ENCODE measurements at places on chromosomes 2 and 18.

DNA sequence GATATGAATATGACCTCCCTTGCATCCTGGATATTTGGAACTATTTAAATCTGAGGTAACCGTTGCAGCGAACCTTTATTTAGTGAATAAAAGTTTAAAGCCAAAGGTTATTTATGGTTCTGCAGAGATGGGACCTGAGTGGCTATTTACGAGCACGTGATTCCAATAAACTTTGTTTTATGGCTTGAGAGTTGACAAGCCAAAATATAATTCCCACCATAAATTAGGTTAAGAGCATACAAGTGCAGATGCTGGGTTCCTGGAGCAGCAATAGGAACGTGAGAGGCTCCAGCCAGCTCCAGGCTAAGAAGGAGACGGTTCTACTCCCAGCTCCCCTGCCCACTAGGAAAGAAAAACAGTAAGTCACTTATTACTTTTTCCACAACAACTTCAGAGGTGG is 5.2 kb upstream of the HOXD4 start:
- DNase-seq = no peak

GRCh38 chr2:233053928-233054784 is 6.0 kb upstream of the INPP5D start:
- peak; percentile 75 for DNase-seq

- DNase-seq = no peak
Measured at GRCh38 chr18:50696929-50697328, 122.9 kb downstream of the MRO start.

DNA sequence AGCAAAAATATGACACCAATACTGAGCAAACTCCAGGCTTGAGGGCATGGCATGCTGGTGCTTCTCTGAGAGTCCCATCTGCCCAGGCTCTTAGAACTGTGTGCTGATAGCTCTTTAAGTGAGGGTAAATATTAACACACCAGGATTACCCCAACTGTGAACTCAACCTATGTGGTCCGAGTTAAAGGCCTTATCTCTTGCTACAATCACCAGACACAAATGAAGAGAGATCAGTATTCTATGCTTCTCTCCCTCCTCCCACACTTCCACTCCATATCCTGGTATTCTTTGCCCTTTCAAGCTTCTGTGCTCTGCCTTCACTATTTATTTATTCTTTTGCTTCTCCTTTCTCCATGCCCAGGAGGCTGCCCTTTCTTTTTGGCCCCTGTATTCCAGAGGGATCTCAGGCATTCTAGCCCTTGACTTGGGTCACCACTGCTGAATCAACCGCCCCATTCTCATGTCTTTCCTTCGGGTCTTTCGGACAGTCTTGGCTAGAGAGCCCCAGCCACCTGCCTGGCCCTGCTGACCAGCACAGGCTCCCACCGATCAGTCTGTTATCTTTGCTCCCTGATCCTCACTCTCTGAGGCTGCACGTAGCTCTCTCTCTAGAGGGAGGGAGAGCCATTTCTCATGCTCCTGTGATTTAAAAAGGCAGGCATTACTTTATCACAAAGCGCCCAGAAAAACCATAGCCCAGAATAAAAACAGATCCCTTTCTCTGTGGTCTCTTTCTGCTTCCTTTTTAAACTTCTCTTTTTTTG is 17.2 kb upstream of the HK2 start:
- DNase-seq = no peak

DNA sequence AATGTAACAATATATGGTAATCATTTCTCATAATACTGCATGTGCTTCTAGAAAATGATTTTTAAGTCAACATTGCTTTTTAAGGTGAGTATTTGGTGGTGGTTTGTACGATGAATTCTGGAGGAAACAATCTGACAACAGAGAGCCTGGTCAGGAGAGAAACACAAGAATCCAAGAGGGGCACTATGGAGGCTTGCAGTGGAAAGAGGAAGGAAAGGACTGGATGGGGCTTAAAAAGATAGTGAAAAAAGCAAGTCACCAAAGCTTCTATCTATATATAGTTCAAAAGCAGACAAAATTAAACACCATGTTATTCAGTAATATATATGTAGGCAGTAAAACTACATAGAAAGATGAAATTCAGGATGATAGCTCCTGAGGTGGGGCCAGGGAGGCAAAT is 109.4 kb upstream of the SERTAD2 start:
- DNase-seq = no peak

DNA sequence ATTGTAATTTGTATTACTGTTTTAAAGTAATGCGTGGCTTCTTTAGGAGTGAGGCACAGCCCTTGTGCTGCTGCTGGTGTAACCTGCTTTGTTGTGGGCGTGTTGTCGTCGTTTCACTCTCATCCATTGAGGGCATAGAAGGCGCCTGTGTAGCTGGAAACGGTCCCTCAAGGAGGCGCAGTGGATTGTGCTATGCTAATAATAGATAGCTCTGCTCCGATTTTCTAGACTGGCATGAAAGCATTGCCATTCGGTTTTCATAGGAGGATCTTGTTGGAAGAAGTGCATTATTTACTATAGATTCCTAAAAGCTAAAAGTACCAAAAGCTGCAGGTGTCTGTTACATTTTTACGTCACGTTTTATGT is 17.9 kb downstream of the RAB12 start:
- DNase-seq = no peak

- no peak for DNase-seq
Measured at GRCh38 chr18:32251466-32251865, 61.6 kb downstream of the MEP1B start.

All from CD4-positive, alpha-beta T cell treated with Interleukin-10 for 1 hour (primary cell).